Retinal pigment epithelial cell (primary cell): ENCODE measurements at places on chromosomes 12 and 14.

- no peak for DNase-seq
Observed at GRCh38 chr12:117489671-117490070, 128.2 kb upstream of the NOS1 start.

GRCh38 chr12:123657211-123657610 is 13.7 kb upstream of the TCTN2 start:
- no peak for DNase-seq

DNA sequence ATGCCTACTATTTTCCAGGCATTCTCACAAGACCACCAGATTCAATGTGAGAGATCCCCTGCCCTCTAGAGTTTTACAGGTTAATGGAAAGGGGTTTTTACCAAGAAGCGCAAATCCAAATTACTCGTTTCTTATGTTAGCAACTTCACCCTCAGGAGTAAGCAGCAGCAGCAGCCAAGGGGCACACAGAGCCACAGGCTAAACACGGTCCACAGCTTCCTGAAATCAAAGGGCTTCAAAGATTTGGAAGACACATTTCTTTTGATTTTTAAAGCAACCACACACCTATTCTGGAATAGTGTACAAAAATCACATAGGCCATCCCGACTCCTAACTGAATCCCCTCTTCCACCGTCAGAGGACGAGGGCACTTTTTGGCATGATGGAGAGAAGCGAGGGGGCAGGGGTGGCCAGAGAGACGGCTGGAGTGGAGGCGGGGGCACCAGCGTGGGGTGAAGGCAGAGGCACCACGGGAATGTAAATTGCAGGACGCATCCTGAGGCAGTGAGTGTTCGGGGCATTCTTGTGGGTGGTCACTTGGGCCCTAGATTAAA is 107.0 kb downstream of the ARF6 start:
- no peak for DNase-seq

GRCh38 chr14:58915646-58916045 is 272.8 kb upstream of the DAAM1 start:
- DNase-seq, result no peak

- no peak for DNase-seq
Observed at GRCh38 chr12:53299101-53299453, 418 bp upstream of the MYG1 start.

DNA sequence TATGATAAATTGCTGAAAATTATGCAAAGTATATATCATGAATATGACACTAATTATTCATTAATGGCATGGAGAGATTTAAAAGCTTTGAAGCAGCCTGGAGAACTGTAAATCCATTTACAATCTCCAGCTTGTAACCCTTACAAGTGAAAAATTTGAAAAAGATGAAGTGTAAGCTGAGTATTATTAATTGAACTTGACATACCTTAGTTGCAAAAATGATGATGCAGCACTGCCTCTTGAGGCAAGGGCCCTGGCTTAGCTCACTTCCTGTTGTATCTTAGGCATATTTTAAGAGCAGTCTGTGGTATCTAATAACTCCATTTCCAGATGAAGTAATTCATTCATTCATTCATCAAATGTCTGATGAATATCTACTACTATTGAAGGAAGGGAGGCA is 158.6 kb downstream of the ANO4 start:
- DNase-seq, result no peak

- DNase-seq, result no peak
Observed at GRCh38 chr12:53230108-53230845, 1.7 kb downstream of the RARG start.

- DNase-seq, result no peak
Observed at GRCh38 chr12:2751686-2752085, 43.1 kb upstream of the FKBP4 start.

DNA sequence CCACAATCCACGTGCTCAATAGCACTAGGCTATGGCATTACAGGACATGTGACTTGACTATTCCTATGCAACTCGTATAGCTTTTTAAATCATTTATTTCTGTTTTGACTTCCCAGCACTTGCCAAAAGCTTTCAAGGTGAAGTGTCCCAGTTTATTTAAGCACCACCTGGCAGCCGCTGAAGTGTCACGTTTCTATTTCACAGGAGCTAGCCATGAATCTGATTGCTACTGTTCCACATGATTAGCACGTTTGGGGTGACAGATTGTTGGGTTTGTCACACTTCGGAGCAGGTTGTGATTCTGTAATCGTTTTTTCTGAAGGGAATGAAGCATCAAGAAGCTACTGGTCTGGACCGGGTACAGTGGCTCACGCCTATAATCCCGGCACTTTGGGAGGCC is 39.9 kb upstream of the BICDL1 start:
- no peak for DNase-seq

GRCh38 chr14:75030147-75030546 is 21.1 kb downstream of the MLH3 start:
- no peak for DNase-seq

DNA sequence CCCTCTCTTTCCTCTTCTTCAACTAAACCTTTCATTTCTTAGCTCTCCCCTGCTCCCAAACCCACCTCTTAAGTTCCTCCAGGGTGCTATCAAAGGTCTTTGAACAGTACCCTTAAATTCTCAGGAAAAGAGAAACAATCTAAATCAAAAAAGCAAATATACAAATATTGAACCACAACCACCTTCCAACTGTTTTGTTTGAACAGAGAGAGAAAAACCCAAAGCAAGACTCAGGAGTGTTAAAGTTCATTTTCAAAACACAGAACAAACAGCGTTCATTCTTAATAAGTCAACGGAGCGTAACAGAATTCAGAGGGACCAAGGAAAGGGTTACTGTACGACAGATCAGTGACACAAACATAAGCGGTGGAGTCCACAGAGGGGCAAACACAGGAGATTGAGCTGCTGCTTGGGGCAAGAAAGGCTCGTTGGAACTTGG is 73.3 kb downstream of the NDUFA12 start:
- no peak for DNase-seq

DNA sequence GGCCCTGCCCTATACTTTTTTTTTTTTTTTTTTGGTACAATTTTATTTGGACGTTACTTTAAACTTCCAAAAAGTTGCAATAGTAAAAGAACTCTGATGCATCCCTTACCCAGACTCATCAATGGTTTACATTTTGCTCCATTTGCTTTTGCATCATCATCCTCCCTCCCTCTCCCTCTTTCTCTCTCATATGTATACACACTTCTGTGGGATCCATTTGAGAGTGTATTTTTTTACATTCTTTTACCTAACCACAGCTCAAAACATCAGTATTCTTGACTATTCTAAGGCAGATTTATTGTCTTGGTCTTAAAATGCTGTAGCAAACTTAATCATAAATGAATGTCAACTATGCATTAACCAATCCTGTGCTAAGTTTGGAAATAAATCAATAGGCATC is 111.6 kb downstream of the PRICKLE1 start:
- DNase-seq, result no peak

GRCh38 chr14:65472189-65472588 is 59.7 kb downstream of the FUT8 start:
- no peak for DNase-seq

- no peak for DNase-seq
Observed at GRCh38 chr12:51846911-51847642, 1.4 kb downstream of the FIGNL2 start.

GRCh38 chr14:64174922-64175782 is 119.0 kb downstream of the ESR2 start:
- DNase-seq, result no peak

- no peak for DNase-seq
Observed at GRCh38 chr12:12660201-12660600, 35.8 kb downstream of the GPR19 start.

GRCh38 chr14:63388766-63389431 is 70.2 kb upstream of the GPHB5 start:
- peak; percentile 3 for DNase-seq

DNA sequence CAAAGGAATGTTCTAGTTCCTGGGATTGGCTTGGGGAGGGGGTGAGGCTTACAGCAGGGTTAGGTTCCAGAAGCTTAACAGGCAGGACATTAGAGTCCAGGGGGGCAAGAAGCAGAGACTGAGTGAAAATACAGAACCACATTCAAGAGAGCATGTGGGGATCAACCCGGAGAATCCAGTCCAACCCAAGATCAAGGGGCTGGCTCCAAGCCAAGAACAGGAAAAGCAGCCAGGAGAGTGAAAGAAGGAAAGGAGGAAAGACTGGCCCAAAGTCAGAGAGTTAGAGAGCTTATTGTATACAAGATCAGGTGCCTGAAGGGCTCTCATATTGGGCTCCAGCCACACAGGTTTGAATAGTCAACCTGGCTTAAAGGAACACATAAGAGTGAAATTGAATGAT is 190.3 kb upstream of the CDKN3 start:
- no peak for DNase-seq

- DNase-seq, result no peak
Observed at GRCh38 chr12:131103669-131104462, 150.2 kb downstream of the ADGRD1 start.

GRCh38 chr14:23640524-23641141 is 4.5 kb downstream of the DHRS2 start:
- DNase-seq, result no peak
